ENCODE measurements at places on chromosomes 1 and 21.
A peak's percentile ranks its signal among the peaks of the same experiment; 100 is the strongest.

GRCh38 chr1:228034954-228035837, 28.4 kb downstream of the WNT3A start:
- peak; percentile 32 for DNase-seq

DNA sequence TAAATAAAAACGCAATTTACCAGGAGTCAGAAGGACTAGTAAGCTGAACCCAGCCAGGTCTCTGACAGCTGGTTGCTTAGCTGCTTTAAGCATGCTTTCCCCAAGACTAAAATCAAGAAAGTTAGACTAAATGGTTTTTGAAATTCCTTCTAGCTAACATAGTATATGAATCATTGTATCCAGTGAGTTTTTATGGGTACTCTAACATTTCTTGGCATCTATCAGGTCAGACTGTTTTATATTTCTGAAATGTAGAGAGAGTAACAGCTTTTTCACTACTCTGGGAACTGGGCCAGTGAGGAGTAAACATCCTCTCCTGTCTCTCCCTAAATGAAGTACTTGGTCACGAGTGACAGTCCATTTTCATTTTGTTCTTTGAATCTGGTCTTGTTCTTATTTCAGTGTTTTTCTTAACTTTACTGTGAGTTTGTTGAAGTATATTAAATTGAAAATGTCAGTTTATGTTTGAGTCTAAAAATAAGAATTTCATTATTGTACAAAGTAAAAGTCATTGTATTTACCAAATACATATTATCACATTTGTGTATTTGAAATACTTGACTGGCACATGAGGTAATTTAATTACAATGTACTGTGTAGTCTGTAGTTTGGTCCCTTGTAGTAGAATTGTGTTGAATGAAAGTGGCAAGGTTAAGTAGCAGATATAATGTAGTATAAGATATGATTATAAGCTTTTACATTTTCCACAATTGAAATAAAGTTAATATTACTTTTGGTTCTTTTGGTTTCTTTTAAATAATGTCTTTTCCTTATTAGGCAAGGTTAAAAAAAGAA, 47.6 kb downstream of the PKN2 start:
- no peak for DNase-seq

DNA sequence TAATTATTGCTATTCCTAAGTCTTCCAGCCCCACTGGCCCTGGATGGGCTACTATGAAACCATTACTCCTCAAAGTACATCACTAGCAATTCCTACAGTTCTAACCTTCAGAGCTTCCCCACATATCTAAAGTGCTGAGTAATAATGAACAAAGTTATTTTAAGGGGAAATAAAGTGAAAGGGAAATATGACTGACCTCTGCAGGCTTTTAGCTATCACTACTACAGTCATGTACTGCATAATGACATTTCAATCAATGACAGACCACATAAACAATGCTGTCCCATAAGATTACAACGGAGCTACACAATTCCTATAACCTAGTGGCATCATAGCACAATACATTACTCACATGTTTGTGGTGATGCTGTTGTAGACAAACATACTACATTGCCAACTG, 32.5 kb upstream of the ASPM start:
- no peak for DNase-seq

GRCh38 chr1:33443080-33443704, 12.3 kb upstream of the PHC2 start:
- no peak for DNase-seq

GRCh38 chr1:234916840-234917239, 211.8 kb downstream of the TOMM20 start:
- DNase-seq, result no peak

DNA sequence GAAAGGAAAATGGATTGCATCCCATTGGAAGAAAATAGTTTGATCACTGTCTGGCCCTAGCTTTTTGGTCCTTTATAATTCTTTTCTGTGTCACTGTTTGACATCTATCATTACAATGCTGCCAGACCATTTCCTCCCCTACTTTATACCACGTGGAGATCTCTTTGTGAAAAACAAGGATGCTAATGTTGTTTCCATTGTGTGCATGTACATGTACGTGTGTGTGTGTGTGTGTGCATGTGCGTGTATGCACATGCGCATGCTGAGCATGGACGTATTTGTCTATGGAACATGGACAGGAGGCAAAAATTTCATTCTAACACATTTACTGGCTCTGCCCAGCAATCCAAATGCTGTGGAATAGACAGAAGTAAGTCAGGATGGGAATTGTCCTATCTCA, 153.1 kb upstream of the PLXNA2 start:
- DNase-seq, result no peak

All from D341Med (cell line).